ENCODE measurements at places on chromosomes 7 and 10.
A peak's percentile ranks its signal among the peaks of the same experiment; 100 is the strongest.

DNA sequence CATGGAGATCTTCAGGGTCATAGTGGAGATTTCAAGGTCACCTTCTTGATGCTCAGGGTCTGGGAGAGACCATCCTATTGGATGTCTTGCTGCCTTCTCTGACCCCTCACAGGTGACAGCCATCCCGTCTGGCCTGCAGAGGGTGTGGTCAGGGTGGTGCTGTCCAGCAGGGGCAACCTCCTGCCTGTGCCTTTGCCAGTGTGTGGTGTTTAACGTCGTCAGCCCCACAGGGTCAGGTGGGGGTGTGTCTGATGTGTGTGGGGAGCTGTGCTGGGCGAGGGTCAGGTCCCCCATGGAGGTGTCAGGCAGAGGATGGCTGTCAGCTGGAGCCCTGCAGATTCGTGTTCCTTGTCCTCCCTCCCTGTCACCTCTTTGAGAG lies 16.5 kb downstream of the ADCY1 start:
- no peak for DNase-seq

DNA sequence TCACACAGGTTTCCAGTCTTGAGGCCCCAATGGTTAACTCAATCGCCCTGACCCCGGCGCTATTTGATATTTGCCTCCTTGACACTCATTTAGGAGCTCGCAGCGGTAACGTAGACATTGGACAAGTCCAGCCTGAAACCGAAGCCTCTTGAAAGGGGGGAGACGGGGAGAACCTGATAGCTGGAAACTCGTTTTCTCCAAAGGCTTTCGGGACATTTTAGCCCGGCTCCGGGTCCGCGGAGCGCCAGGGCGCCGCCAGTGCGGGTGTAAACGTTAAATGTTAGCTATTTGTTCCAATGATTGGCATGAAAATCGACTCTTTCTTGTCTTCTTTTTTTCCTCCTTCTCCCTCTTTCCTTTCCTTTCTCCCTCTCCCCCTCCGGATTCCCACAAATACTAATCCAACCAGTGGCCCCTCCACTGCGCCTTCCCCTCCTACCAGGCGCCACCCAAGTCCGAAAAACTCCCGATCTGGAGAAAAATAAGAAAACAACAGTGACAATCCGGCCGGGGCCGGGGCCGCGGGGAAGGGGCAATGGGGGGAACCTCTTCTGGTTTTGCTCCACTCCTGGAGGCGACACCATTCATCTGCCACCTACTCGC lies 17.2 kb upstream of the GATA3 start:
- DNase-seq = no peak

DNA sequence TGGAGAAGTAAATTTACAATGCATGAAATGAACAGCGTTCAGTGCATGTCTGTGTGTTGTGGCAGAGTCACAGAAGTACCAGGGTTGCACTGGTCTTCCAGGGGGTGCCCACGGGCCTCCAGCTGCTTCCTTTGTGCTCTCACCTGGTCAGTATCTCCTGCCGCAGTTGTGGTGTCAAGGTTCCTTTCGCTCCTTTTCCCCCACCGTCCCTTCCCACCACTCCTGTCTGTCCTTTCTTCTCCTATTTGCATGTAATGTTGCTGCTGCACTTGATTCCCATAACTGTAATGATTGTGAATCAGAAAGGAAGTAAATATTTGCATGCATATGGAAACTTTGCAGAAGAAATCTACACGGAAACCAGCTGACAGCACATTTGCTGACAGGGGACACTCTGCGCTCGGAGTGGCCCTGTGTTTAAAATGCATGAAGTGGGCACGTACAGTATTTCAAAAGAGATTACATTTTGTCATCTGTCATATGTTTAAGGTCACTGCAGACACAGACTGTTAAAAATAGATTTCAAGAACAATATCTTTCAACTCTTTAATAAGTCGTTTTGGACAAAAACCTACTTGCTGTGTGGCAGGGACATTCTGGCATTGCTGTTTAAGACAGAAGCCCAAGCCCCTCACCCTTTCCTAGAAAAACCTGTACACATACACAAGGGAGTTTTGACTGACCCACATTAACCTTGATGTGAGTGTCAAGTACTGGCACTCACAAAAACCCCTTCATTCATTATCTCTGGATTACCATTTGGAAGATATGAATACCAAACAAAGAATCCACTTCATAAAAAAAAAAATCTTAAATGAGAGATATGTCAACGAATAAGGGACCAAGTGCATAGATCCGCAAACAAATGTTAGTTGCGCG lies 336.7 kb upstream of the KLF6 start:
- DNase-seq = no peak

DNA sequence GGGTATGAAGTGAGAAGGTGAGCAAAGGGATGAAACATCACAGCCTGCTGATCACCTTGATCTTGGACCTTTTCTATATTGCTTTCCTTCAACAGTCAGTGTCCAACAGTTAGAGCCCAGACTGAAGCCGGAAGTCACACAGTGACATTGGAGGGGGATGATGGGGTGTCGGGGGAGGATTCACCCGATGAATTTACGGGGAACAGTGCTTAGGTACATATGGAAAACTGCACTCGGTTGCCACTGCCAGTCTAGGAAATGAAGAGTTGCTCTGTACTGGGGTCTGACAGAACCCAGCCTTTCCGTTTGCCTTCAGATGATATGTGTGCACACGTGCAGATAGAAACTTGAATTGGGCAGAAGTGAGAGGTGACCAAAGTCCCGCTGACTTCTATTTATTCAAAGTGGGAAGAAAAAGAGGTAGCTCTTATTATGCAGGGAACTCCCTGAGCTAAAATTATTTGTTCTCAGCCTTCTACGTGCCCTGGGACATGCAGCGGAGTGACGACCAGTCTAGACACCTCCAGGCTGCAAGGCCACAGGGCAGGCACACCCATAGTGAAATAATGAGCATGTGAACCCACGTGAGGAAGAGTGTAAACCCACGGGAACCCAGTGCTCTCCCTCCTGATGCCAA lies 107.2 kb upstream of the INHBA start:
- DNase-seq = no peak

DNA sequence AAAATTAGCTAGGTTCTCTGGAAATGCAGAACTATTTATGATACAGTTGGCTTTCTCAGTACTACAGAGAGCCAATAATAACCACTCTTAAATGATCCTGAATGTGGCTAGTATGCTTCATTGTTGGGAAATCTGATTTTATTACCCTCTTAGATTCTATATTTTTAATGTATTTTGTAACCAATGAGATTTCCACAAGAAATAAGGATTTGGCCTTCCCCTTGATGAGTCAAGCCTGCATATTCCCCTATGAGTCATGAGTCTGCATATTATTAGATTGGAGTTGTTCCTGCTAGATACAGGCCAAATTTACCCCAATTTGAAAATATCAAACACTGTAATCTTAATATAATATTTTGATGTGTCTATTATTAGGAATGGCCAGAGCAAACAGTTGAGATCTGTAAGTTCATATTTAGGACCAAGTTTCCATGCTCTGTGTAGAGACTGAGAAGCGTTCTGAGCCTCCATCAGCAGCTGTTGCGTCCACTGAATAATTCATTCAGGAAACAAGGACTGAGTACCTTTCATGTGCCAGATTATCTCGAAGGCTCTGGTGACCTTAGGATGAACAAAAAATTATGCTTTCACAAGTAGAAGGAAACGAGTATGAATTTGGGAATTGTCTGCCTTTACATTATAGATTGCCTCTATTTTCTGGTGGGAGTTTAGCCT lies 793.4 kb downstream of the NRG3 start:
- DNase-seq = no peak

GRCh38 chr10:70354556-70354955 lies 27.9 kb downstream of the LRRC20 start:
- DNase-seq = no peak

DNA sequence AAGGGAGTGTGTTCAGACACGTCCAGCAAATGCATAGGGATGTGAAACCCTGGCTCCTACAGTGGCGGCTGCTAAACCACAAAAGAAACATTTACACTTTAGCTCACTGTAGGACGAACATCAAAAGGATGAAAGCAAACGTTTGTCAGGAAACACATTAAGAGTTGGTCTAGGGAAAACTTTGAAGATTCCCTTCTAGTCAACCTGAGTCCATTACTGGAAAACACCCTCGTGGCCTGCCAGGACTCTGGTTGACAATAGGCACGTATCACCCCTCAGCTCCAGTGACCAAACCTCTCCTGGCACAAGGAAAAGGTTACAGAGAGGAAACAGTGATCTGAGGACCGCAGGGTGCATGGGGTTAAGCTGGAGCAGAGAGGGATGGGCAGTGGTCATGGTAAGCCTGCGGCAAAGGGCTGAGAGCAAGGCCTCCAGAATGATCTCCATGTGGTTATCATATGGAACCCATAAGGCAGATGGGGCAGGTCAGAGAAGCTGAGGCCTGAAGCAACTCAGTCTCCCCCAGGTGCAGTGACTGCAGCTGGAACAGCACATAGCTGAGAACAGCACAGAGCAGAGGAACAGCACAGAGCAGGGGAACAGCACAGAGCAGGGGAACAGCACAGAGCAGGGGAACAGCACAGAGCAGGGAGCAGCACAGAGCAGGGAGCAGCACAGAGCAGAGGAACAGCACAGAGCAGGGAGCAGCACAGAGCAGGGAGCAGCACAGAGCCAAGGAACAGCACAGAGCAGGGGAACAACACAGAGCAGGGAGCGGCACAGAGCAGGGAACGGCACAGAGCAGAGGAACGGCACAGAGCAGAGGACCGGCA lies 49.9 kb downstream of the CHST15 start:
- DNase-seq = no peak

DNA sequence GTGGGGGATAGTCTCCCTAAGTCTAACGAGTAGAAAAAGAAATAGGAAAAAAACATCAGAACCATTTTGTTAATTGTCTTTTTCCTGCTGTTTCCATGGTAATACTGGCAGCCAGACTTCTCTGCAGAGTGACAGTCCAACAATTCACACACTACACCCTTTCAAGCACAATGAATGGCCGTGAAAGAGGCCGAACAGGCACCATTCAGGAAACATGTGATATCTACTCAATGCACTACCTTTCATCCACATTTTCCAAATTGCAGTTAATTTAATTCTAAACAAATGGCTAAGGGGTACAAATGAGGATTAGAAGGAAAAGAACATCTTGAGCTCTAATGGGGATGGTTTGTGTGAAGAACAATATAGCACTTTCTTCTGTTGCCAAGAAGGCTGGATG lies 358.5 kb upstream of the ANKRD30A start:
- no peak for DNase-seq

DNA sequence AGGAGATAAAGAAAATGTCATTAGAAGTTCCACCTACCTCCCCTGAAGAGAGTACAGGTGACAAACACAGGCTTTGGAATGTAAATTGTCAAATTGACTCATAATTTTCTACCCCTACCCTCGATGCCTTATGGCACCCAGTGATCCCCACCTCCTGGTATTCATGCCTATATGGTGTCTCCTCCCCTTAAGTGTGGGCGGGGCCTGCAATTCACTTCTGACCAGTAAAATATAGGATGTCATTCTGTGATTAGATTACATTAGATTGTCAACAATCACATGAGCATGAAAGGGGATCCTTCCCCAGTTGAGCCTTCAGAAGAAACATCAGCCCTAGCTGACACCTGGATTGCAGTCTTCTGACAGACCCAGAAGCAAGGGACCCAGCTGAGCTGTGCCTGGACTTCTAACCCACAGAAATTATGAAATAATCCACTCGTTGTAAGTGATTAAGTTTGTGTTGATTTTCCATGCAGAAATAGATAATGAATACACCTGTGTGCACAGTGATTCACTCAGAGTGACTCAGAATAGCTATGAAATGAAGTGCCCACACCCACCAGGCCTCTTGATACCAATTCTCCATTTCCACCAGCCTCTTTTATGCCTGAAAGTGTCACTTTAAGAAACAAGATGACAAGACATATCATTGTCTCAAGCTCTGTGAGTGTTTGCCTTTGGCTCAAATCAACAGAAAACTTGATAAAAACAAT lies 8.5 kb upstream of the SLC39A12 start:
- DNase-seq = no peak

DNA sequence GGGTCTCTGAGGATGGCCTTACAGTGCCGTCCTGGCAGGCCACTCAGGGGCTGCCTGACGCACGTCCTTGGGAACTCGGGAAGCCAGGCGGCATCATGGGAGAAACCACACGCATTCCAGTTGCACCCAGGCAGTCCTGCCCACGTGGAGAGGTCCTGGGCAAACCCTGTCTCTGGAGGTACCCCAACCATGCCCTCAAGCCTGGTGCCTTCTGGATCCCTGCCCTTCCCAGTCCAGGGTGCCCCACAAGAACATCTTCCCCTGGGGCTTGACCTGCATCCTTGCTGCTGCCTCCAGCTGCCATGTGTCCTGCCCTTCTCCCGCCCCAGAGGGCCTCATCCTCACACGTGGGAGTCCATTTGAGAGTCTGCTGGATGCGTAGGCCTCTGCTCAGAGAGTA lies 200.3 kb upstream of the PPP2R2D start:
- DNase-seq = no peak

GRCh38 chr10:70743430-70743788 lies 41.8 kb downstream of the TBATA start:
- no peak for DNase-seq

GRCh38 chr7:153887749-153888569 lies 164.2 kb upstream of the DPP6 start:
- no peak for DNase-seq

- peak; percentile 14 for DNase-seq
Observed at GRCh38 chr10:93115661-93116383, 42.1 kb downstream of the CYP26A1 start.

DNA sequence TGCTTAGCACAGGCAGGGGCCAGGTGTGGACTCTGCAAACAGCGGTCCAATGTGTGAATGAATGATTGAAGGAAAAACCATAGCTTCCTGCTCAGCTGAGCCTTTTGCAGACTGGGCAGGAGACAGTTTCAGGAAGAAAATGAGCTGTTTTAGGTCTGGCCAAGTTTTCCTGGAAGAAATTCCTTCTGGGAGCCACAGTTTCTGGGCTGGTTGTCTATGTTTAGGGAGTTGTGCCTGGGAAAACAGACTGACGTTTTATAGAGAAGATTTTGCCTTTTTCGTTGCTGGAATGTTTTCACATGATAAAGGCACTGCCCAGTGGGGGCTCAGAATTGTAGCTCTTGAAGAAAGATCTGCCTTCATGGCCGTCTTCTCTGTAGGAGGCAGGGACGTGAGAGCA lies 255.1 kb downstream of the CCSER2 start:
- no peak for DNase-seq

DNA sequence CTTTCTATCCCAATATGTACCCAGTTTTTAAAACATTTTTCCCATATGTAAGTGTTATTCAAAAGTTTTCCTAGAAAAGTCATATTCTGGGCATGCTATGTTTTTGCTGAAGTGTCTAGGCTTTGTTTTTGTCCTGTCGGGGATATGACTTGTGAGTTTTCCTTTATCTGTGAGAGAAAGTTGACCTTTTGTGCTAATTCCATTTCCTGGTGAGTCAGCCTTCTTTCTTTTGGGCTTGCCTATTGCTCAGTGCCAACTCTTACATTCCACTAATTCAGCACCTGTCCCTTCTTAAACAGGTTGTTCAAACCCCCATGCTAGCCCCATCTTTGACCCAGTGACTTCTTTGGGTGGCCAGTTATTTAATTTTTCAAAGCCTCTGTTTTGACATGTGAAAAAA lies 146.2 kb downstream of the AHR start:
- DNase-seq = peak; percentile 77

- DNase-seq = no peak
Observed at GRCh38 chr7:134886353-134887057, 99.8 kb upstream of the AGBL3 start.

- DNase-seq = no peak
Observed at GRCh38 chr10:55214608-55215007, 413.6 kb upstream of the PCDH15 start.

All from SW 1271 (cell line).